ENCODE measurements at places on chromosomes 11 and 22.

DNA sequence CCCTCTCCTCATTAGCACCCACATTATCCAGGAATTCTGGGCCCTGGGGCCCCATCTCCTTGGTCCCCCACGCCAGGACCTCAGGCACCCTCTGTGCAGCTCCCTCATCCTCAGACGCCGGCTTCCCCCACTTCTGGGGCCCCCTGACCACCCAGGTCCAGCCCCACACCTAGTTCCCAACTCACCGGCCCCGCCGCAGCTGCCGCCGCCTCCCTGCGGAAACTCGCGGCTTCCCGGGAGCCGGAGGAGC lies at the start of gene PCSK7:
PCSK7 (minus strand) TSS at position 232 of the 250 bp plus-strand sequence. CDS start 2,229 bp downstream, outside the sequence.
- DNase-seq, result peak; percentile 91

DNA sequence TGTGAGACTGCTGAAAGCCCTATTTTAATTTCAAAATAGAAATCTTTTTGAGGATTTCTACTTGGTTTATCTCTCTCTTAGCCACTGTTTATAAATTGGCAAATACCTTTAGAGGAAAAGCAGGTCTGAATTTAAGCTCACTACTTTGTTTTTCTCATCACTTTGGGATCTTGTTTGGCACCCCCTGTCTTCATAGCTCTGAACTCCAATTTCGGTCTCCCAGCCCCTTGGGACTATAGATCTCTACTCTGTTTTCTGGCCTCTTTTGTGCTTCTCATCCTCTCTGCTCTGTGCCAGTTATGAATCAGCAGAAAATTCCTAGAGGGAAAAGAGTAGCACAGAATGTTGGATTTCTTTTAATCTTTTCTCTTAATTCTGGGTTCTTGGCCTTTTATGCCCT lies 118.3 kb downstream of the CYP2R1 start:
- DNase-seq, result no peak

- DNase-seq, result no peak
Observed at GRCh38 chr11:95708681-95709080, 80.9 kb downstream of the FAM76B start.

- DNase-seq, result no peak
Observed at GRCh38 chr11:70660059-70660888, 261.9 kb downstream of the CTTN start.

DNA sequence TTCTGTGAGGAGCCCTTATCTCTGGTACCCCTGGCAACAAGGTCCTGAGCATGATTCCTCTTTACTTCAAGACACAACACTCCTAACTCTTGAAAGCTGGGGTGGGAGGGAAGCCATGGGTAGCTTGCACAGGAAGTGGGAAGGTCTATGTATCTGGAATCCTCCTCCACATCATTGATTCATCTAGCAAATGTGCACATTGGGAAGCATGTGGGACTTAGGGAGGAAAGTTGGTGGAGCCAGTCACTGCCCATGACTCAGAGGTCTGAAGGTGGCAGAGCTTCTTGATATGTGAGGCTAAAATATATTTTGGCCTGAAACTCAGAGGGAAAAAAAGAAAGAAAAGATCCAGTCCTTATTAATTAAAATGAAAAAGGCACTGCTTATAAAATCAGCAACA lies 1000.9 kb downstream of the DLG2 start:
- no peak for DNase-seq

GRCh38 chr22:44839061-44839460 lies 86.7 kb downstream of the ARHGAP8 start:
- DNase-seq, result no peak

GRCh38 chr11:120521176-120521575 lies 9.6 kb downstream of the GRIK4 start:
- DNase-seq, result peak; percentile 46

DNA sequence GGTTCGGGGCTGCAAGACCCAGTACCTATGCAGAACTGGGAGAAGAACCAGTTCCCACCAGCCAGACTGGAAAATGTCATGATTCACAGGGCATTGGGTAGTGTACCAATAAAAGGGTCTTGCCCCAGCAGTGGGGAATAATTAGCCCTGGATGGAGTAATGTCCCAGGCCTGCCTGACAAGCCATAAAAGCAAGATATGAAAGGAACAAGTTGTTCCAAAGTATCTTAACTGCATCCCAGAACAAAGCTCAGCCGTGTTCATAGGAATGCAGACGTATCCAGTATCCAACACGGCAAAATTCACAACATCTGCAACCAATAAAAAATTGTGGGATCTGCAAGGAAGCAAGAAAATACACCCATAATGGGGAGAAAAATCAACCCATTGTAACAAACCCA lies 47.9 kb downstream of the ASCL2 start:
- no peak for DNase-seq

- DNase-seq, result no peak
Observed at GRCh38 chr11:67468456-67468758, 644 bp downstream of the TMEM134 start.

GRCh38 chr11:69920345-69921127 lies 101.3 kb upstream of the FGF3 start:
- DNase-seq, result peak; percentile 70

GRCh38 chr22:39144101-39144767 lies 8.2 kb downstream of the CBX7 start:
- peak; percentile 75 for DNase-seq

DNA sequence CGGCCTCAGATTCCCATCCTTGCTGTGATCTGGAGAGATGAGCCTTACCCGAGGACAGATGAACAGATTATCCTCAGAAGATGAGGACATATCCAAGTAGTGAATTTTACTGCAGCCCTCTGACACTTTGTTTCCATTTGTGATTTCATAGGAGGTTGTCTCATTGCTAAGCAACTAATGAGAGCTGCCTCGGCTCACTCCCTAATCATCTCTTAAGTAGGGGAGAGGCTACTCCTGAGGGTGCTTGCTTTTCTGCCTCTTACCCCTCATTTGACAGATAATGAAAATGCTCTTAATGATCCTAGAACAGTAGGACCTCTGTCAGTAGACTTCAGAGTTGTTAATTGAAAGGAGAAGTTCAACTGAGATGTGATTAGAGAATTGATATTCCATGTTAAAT lies 150.9 kb downstream of the TBC1D22A start:
- no peak for DNase-seq

DNA sequence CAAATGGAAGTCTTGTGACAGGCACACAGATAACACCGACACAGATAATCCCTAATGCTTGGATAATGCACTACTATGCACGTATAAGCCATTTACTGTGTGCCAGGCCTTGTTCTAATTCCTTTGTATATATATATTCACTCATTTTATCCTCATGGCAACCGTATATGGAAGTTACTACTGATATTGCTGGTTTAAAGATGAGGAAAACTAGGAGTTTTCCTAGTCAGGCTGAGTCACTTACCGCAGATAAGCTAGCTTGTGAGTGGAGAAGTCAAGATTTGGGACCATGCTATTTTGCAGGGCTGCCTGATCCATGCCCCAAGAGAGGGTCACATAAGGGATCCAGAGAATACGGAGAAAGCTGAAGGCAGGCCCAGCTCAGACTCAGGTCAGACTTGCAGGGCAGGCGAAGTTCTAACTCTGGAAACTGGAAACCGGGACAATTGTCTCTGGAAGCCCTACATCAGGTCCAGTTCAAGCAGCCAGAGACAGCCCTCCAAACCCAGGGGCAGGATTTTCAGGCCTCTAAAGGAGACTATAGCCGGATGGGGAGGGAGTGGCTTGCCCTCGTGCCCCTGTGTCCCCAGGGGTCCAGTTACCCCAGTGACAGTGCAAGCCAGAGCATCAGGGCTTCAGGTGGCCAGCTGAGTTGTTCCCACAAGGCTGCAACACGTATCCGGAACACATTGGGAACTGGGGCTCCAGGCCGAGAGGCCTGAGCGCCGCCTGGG lies 534.8 kb downstream of the INSC start:
- DNase-seq, result no peak

Data from cardiac septum (tissue), 1 donor.